ENCODE measurements at places on chromosomes 2 and 18.

GRCh38 chr18:75500545-75500944, 73.0 kb upstream of the SMIM21 start:
- no peak for DNase-seq

DNA sequence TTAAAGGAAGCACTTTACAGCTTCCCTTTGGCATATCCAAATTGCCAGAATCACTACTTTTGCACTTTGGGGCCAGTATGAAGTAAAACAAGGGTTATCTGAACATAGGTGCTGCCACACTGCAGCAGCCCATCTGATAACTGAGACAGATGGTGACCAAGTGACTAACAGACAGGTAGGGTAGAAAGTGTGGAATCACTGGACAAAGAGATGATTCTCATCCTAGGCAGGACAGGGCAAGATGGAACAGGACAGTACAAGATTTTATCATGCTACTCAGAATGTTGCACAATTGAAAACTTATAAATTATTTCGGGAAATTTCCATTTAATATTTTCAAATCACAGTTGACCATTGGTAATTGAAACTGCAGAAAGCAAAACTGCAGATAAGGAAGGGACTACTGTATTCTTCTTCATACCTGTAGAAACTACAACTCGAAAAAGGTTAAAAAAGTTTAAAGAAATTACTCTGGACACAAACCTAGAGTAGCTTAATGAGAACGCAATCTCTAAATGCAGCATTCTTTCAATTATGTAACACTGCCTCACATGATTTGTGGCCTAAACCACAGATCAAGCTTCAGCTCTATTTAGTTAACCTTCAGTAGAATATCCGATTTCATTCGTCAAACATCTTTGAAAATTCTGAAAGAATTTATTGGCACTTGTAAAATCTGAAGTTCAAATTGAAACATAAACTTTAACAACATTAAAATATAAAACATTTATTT, 31.4 kb downstream of the HEATR5B start:
- no peak for DNase-seq

DNA sequence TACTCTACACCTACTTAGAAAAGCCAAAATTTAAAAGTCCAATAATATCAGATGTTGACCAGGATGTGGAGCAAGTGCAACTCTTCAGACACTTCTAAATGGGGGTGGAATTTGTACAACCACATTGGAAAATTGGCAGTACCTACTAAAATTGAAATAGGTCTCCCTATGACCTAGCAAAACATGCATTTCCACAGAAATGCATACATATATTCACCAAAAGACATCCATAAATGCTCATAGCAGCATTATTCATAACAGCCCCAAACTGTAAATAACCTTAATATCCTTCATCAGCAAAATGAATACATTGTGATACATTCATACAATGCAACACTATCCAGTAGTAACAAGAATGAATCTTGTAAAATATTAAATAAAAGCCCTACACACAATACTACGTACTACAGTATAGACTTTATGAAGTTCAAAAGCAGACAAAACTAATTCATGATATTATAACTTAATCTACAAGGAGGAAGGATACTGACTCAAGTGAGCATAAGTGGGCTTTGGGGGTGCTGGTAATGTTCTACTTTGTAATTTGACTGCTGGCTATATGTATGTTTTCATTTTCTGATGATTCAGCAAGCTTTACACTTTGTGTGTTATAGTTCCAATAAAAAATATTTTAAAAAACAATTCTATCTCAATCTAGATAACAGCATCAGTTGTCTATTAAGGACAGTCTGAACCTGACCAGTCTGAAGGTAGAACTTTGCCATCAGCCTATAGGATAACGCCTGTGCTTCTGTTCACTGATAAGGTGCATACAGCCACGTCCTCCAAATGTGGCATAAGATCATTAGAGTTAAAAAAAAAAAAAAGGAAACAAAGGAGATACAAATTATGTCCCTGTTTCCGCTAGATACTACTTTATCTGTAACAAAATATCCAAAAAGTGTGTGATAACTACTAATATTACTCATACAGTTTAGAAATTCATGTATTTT, 6.6 kb upstream of the TNFRSF11A start:
- no peak for DNase-seq

- no peak for DNase-seq
Measured at GRCh38 chr2:97761192-97761591, 47.8 kb downstream of the ZAP70 start.

DNA sequence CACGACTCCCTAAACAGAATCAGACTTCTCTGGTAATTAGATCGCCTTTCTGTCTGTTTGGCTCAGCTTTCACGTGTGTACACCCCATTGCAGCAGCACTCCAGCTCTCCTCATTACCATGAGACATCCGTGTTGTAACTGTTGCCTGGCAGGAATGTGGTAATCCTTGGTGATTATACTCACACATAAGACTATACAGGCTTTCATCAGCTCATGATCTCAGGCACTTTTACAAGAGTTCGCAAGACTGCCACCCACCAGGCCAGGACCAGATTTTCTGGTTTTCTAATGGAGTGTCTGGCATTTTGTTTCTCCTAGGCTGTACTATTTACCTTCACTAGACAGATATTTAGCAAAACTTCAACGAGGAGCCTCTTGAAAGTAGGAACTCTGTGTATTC, 50.2 kb downstream of the ACVR1 start:
- DNase-seq, result no peak

All from NCI-H1105 treated with DMSO at 0.1 percent for 48 hours (cell line).